HCT116 (cell line): ENCODE measurements at places on chromosomes 4 and X. TPM values are rescaled to one million over a fixed set of nuclear protein-coding genes. Genes with fewer than 3 reads are reported as not detected.

DNA sequence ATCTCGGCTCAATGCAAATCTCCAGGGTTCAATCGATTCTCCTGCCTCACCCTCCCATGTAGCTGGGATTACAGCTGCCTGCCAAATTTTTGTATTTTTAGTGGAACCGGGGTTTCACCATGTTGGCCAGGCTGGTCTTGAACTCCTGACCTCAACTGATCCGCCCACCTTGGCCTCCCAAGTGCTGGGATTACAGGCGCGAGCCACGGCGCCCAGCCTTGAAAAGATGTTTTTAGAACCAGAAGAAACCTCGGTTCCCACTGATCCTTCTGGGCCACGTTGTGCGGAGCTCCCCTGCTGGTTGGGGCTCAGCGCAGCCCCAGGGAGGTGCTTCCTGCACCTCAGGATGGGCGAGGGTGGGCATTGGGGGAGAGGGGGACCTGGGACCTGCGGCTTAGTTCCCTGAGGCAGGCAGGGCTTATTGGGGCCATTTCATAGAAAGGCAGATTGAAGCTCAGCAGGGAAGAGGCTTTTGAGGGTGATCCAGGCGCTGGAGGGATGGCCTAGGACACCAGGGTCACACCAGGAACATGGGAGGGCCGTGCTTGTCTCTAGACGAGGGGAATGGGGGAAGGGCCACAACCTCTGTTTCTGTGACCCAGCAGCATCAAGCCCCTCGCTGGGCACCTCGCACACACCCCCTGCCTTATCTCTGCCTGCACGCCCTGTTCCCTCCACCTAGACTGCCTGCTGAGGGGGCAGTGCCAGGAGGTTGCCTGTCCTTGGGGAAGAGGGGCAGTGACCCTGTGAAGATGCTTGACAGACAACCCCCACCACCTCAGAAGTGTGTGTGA lies 6.3 kb upstream of the ADD1 start:
- no peak for DNase-seq

DNA sequence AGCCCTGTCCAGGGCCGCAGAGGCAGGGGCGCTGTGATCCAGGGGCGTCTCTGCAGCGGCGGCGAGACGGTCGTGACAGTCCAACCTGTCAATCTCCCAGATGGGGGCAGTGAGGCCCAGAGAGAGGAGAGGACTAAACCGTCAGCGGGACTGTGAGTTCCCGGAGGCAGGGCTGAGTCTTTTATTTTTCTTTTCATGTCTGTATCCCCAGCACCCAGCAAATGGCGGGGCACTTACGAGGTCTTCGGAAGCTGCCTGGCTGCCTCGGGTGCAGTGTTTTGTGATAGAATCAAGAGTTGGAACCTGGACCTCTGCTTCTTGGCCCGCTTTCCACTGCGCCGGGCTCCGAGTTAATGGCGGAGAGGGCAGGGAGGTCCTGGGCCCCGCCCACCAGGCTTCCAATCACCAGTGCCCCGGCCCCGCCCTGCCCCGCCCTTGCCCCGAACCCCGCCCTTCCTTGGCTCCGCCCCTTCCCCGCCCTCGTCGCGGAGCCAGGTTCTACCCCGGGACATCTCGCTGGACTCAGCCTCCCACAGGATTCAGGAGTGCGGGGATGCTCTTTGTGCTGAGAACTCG lies 35.3 kb upstream of the GRPEL1 start:
- DNase-seq: peak; percentile 60

GRCh38 chr4:163200727-163201349 lies 34.1 kb upstream of the NAF1 start:
- DNase-seq: no peak

DNA sequence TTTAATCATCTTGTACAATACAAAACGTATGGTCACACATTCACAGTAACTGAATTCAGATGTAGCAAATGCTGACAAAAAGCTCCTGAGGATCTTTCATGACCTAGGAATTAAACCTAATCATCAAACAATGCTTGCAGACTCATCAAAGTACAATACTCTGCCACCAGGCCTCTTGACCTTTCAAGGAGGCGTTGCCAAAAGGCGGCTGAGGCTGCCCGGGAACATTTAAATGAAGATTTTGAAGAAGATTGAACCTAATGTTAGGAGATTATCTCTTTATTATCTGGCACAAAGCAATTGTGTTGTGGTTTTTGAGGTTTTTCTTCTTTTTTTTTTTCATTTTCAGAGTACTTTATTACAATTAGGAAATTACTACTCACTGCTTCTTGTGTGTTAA lies 340.5 kb downstream of the GALNTL6 start:
- DNase-seq: no peak

DNA sequence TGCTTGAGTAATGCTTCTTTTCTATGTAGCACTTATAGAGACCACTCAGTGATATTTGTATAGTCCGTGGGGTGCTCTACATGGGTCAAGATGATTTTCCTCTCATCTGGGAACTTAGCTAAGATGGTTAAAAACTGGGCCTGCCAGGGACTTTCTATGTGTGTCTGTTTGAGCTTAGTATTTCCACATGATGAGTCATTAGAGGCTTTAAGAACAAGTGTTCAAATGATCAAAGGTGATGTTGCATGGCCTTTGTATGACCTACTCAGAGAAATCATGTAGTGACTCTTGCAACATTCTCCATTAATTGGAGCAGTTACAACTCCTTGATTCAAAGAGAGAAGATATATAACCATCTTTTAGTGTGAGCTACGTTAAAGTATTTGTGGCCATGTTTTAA lies 1480.5 kb upstream of the IGFBP7 start:
- DNase-seq: no peak

GRCh38 chrX:149853925-149854324 lies 27.1 kb upstream of the MAGEA8 start:
- DNase-seq: no peak

- no peak for DNase-seq
Measured at GRCh38 chr4:99693140-99693539, 35.5 kb upstream of the C4orf54 start.

GRCh38 chrX:100478714-100479306 lies 68.7 kb upstream of the PCDH19 start:
- DNase-seq: no peak

DNA sequence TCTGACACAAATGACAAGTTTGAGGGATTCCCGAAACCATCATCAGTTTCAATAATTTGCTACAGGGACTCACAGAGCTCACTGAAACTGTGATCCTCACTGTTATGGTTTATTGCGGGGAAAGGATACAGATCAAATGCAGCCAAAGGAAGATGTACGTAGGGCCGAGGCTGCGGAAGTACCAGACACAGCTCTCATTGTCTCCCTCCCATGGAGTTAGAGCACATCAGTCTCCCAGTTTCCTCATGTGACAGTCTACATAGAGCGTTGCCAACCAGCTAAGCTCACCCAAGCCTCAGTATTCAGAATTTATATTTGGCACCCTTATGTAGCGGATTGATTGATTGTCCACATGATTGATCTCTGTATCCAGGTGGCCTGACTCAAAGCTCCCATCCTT lies 137.8 kb upstream of the TENM3 start:
- DNase-seq: no peak

GRCh38 chr4:107210450-107211239 lies 174.5 kb upstream of the DKK2 start:
- no peak for DNase-seq

DNA sequence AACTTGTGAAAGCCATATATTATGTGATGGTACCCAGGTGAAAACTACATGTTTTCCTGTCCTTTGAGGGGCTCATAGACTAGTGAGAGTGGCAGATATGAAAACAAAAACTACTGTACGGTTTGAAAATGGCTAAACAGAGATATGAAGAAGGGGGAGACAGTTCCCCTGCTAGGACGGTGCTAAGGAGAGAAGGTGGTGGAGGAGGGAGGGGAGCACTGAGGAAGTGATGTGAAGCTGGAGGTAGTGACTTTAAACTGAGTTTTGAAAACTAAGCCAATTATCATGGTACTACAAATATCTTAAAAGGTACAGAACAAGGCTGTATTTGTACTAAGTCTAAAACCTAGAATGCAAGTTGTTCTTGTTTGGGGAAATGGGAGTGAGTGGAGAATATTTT lies 188.3 kb downstream of the ENOX2 start:
- DNase-seq: no peak

SPP1 gene
- total RNA-seq: 4.1 TPM

GLOD5 gene
- total RNA-seq: not detected

SSX3 gene
- not detected for total RNA-seq

ARSJ gene
- 2.3 TPM for total RNA-seq

RBM46 gene
- 0.39 TPM for total RNA-seq

ETDA gene
- not detected for total RNA-seq

PDGFC gene
- total RNA-seq: 9.8 TPM
